ENCODE measurements at places on chromosomes 4 and X.

- DNase-seq = no peak
Observed at GRCh38 chrX:25640276-25640675, 497.9 kb upstream of the MAGEB18 start.

- DNase-seq = no peak
Observed at GRCh38 chrX:110327336-110327735, 9.5 kb upstream of the AMMECR1 start.

DNA sequence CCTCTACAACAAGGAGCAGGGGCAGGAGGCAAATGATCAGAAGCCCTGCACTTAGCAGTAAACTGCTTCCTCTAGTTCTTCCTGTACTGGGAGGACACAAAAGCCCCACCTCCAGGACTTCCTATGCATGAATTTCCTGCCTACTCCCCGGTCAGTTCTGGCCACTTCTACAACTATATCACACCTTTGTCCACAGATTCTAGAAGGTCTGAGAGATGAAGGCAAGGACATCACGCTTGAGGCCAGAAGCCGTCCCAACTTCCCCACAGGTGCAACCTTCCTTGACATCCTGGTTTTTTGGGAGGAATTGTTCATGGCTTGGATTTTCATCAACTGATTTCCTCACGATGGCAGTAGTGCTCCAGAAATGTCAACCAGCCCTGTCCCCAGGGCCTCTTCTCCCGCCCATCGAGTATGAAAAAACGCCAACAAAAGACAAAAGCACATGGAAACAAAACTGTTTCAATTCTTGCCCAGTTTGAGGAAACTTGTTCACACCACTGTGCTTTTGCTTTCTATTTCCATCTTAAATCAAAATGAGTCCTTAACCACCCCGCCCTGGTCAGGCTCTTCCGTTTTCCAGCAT, 206.5 kb upstream of the STK26 start:
- DNase-seq = peak; percentile 31

GRCh38 chr4:137526681-137527080, 5.6 kb downstream of the PCDH18 start:
- DNase-seq = no peak

- DNase-seq = no peak
Observed at GRCh38 chr4:120481756-120482155, 415.1 kb upstream of the MAD2L1 start.

GRCh38 chr4:40514497-40514951, 115.1 kb downstream of the RBM47 start:
- DNase-seq = no peak

DNA sequence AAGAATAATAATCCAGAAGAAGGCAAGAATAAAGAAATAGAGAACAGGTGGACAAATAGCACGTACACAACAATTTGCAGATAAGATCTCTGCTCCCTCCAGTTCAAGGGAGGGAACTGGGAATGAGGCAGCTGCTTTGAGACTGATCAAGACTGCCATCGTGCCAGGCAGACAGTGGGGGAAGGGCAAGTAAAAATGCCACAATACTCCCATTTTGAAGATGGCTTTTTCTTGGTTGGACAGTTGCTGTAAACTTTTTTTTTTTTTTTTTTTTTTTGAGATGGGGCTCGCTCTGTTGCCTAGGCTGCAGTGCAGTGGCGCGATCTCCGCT, 17.2 kb downstream of the USP11 start:
- no peak for DNase-seq

DNA sequence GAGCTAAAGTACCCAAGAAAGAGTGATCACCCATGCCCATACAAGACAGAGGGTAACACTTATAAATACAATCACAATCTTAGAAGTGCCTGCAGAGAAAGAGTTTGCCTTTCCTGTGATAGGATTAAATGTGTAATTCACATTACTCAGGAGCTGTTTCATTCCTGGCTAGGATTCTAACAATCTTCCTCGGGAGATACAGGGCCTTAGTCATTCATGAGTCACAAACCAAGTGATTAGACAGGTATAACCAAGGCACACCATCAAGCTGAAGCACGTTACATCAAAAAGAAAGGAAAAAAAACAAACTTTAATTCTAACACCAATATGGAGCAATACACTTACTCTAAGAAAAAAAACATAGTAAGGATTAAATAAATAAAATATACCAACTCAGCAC, 14.9 kb downstream of the ABCG2 start:
- DNase-seq = no peak

DNA sequence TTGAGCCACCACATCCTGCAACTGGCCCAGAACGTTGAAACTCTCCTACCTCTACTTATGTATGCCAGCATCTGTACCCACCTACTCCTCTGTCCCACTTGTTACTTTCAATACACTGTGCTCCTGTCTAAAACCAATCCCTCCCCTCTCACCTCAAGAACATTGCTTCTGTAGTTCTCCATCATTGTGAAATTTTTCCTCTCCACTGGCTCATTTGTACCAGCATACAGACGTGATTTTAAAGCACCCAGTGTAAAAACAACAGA, 25.5 kb upstream of the USO1 start:
- DNase-seq = no peak

- DNase-seq = no peak
Observed at GRCh38 chr4:163137581-163137980, 29.1 kb downstream of the NAF1 start.

- DNase-seq = no peak
Observed at GRCh38 chr4:7104366-7105031, 36.6 kb upstream of the GRPEL1 start.

DNA sequence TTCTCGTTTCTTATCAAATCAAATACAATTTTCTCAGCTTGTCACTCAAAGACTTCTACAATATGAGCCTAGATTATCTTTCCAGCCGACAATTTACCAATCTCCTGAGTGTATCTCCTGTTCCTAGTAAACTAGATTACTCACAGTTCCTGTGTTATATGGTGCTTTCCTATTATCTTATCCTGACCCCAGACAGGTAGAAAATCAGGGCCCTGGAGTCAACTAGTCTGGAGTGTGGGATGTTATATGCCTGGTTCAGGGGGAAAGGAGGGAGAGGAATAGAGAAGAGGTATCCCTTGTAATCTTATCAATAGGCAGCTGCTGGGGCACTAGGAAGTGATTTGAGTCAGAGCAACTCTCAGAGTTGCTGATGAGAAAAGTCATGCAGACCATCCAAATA, 127.1 kb downstream of the SLC7A11 start:
- DNase-seq = no peak

GRCh38 chr4:113636438-113636818, 125.1 kb downstream of the CAMK2D start:
- DNase-seq = no peak

DNA sequence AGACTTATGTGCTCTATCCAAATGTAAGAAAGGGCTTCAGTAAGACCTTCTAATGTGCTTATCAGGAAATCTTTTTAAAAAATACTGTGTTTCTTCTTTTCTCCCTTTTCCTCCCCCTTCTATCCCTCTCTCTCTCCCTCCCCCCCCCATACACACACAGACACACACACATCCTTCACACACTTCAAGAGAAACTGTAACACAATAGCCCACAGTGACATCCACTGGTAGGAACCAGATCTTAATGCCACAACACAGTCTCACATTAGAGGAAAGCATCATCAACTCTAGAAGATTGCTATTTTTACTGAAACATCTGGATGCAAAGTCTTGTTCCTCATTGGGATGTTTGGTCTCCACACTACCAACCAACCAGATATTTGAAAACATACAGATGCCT, 4.6 kb downstream of the PCDH19 start:
- DNase-seq = no peak

DNA sequence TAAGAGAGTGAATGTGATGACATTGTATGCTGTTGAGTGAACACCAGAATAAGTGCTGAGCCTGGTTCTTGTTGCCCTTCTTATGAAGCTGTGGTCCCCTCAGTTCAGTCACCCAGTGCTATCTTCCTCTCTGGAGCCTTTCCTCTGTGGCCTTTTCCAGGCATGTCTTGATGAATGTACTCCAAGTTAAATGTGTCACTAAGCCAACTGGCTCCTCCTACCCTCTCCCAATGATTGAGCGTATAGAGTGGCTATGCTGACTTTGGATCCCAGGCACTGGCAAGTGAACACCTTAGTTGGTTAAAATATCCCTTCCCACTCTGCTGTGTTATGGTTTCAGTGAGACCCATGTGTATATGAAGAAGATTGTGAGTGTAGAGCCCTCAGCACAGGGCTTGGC, 134.1 kb upstream of the MAMLD1 start:
- DNase-seq = no peak

GRCh38 chr4:61841714-61842113, 641.6 kb downstream of the ADGRL3 start:
- DNase-seq = no peak

GRCh38 chrX:75038925-75039324, 113.7 kb upstream of the NEXMIF start:
- no peak for DNase-seq

- no peak for DNase-seq
Observed at GRCh38 chr4:138851391-138852335, 163.9 kb upstream of the NOCT start.

GRCh38 chrX:18017411-18017810, 156.3 kb upstream of the RAI2 start:
- DNase-seq = no peak

DNA sequence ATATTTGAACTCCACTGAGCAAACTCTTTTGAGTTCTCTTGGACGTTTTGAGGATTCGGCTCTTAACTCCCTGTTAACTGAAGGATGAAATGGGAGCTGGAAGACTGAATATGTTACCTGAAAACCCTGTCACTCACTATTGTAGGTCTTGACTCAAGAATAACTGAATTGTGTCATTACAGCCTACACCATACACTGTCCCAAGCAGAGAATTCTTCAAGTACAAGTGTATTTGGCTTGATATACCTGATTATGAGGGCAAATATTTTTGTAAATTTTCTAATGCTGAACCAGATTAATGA, 276.1 kb downstream of the CFAP299 start:
- DNase-seq = no peak

GRCh38 chr4:64584125-64584524, 174.9 kb upstream of the TECRL start:
- DNase-seq = no peak

DNA sequence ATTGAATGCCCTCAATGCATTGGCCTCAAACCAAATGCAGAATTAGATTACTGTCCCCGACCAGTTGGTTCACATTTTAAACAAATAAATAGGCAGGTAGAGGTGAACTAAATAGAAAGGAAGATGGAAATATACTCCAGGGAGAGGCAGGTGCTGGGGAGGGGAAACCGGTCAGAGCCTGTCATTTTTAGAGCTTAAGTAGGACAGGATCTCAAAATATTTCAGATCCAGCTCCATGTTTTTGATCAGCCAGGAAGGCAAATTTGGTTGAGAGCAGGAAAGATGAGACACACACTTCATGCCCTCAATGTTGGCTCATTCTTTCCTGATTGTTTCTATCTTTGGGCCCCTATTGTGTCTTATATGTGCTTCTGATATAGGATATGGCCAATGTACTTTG, 206.7 kb downstream of the SHROOM3 start:
- no peak for DNase-seq

DNA sequence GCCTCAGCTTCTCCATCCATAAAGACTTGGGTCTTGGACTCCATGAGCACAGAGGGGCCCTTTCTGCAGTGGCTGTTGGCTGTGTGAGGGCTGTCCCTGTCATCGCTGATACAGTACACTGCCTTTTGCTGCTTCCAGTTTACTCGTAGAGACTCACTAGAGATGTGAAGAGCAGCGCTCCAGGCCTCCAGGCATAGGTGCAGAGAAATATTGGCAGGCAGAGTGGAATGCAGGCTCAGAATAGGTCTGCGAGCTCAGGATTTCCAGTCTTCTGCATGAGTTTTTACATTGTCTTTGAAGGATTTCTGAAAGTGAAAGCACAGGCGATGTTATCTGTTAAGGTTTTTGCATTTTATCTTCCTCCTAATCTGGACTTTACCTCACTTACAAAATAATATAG, 97.4 kb downstream of the AASDH start:
- DNase-seq = no peak

GRCh38 chrX:15142084-15142715, 127.7 kb downstream of the ASB9 start:
- no peak for DNase-seq

- no peak for DNase-seq
Observed at GRCh38 chr4:124899997-124900396, 187.5 kb upstream of the ANKRD50 start.

- no peak for DNase-seq
Observed at GRCh38 chrX:101360390-101360789, 11.8 kb upstream of the TIMM8A start.

- no peak for DNase-seq
Observed at GRCh38 chrX:134633832-134634231, 24.4 kb downstream of the PLAC1 start.

GRCh38 chr4:108830509-108831244, 67.8 kb upstream of the ETNPPL start:
- no peak for DNase-seq

GRCh38 chrX:47384502-47384901, 14.1 kb downstream of the ZNF157 start:
- peak; percentile 46 for DNase-seq

DNA sequence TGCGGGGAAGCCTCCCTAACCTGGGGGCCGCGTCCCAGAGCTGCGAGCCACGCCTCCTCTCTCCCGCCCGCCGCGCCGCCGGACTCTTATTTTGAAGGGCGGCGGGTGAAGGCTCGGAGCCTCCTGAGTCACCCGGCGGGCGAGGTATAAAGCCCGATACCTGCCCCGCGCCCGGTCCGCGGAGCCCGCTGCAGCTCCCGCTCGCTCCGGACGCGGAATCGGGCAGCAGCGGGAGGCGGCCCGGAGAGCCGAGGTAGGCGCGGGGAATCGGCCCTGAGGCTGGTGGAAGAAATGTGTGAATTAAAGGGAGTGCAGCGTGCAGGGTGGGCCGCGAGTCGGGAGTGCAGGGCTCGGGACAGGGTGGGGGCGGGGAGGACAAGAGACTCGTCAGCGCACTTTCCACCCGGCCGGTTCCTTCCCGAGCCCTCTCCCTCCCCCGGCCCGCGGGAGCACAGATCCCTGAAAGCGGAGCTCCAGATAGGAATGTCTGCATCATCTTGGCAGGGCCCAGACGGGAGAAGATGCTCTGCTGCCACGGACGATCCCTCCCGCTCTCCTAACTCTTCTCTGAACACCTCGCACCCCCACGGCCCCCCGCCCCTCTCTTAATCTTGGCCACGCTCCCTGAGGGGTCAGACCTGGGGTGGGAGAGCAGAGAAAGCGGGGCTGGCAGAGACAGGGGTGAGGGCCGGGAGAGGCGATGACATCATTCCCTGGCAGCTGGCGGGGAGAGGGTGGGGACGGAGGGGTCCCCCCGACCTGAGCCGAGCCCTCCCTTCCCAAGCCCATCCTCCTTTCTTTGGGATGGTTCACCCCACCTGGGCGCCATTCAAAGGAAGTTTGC, 177.9 kb downstream of the CBR4 start:
- DNase-seq = peak; percentile 24

- DNase-seq = no peak
Observed at GRCh38 chr4:138445098-138445497, 202.9 kb upstream of the SLC7A11 start.

- no peak for DNase-seq
Observed at GRCh38 chr4:152957437-152958171, 21.5 kb downstream of the FHDC1 start.

- no peak for DNase-seq
Observed at GRCh38 chr4:6042293-6043063, 24.2 kb upstream of the C4orf50 start.
